ENCODE measurements at places on chromosomes 4 and X.

GRCh38 chr4:16857425-16857824 lies 41.0 kb downstream of the LDB2 start:
- no peak for DNase-seq

GRCh38 chr4:156783966-156784365 lies 187.6 kb downstream of the PDGFC start:
- no peak for DNase-seq

- no peak for DNase-seq
Observed at GRCh38 chr4:110372485-110372884, 103.5 kb upstream of the ENPEP start.

DNA sequence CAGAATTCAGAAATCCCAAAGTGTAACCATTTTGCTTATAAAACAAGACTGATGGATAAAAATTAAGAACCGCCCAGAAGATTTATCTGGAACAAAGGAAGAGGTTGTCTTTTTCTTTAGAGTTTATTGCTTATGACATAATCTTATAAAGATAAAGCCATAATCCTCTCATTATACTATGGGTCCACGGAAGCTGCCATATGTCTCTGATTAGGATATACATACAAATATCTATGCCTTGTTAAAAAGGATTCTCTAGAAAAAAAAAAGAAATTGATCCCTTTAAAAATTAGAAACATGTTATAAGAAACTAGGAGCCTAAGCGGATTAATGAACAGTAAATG lies 70.5 kb downstream of the RELL1 start:
- no peak for DNase-seq

- DNase-seq: no peak
Observed at GRCh38 chr4:11072999-11073398, 355.7 kb downstream of the HS3ST1 start.

DNA sequence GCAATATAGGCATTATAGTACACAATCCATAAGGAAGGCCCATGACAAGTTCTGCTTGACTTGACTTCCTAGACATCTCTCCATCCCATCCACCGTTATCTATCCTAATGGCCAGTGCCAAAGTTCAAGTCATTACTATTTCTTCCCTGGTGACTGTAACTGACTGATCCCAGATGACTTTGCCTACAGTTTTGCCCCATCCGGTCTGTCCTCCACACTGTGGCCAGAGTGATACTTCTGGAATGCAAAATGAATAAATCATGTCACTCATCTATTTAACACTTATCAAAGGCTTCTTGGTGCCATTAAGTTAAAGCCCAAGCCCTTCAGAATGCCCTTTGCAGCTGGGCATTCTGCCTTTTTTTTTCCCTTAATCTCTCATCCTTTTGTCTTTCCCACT lies 130.8 kb downstream of the PPARGC1A start:
- no peak for DNase-seq

DNA sequence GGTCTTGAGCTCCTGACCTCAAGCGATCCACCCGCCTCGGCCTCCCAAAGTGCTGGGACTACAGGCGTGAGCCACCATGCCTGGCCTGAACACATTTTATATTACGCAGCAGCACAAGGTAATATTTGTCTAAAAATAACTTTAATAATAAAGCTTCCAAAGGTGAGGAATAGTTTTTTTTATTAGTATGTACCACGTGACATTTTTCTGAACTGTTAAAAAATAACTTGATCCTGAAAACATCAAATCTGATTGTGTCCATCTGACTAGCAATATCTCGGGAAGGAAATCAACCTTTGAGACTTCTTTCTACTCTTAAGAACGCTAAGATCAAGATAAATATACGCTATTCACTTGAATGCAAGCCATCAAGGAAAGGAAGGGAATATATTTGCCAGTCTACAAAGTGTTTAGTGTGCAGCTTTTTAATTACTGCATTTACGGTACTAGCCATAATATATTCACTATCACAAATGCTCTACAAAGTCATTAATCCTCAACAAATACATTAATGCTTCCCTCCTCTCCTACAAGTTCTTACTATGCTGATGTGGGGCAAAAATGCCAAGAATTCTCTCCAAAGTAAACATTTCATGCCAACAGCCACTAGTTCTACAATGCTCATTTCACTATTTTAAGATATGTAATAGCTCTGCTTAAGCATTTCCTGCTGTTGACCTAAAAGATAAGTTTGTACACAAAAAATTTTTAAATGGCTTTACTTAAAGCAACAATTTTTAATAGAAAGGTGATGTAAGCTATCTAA lies 143.6 kb downstream of the APBB2 start:
- DNase-seq: no peak

DNA sequence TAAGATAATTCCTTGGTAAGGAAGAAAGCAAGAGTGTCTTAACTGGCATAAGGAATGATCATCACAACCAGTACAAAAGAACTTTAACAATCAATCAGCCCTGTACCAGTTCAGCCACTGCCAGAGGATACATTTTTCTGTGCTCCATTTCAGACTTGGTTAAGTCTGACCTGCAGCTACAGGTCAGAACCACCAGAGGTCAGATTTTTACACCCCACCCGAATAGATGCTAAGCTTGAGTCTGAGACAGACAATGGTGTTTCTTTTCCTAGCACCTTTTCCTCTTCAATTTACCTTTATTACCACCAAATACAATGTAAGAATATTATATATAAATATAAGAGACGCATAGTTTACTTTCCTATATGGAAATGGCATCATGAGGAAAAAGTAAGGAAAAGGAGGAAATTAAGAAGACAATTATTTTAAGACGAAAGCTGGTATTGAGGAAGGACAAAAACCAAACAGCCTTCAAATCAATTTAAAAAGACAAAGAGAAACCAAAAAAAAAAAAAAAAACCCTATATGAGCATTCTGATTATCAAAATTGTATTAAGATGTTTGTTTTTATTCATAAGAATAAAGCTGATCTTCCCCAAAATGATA lies 215.3 kb upstream of the TTC29 start:
- DNase-seq: peak; percentile 73
